ENCODE measurements at places on chromosomes 16 and 17. TPM values are rescaled to one million over a fixed set of nuclear protein-coding genes. Genes with fewer than 3 reads are reported as not detected.

Gene TNFRSF13B
- total RNA-seq: not detected

Gene TBC1D3B
- 0.81 TPM for total RNA-seq

Gene RIPOR1
- total RNA-seq: 31.6 TPM

Gene OTOP2
- total RNA-seq: not detected

Gene NLRC5
- 8.4 TPM for total RNA-seq

Gene GNGT2
- total RNA-seq: not detected

Gene BRIP1
- total RNA-seq: 17.4 TPM

Gene PRKCB
- total RNA-seq: not detected

Gene CES3
- 1.1 TPM for total RNA-seq

Gene SP6
- 4.2 TPM for total RNA-seq

Gene EPN3
- total RNA-seq: 124 TPM

Gene DNAH3
- total RNA-seq: 0.10 TPM

Gene CCL18
- total RNA-seq: not detected

- DNase-seq: peak; percentile 76
These were observed 3.8 kb downstream of the ARHGDIA start for GRCh38 chr17:81867170-81867990.

DNA sequence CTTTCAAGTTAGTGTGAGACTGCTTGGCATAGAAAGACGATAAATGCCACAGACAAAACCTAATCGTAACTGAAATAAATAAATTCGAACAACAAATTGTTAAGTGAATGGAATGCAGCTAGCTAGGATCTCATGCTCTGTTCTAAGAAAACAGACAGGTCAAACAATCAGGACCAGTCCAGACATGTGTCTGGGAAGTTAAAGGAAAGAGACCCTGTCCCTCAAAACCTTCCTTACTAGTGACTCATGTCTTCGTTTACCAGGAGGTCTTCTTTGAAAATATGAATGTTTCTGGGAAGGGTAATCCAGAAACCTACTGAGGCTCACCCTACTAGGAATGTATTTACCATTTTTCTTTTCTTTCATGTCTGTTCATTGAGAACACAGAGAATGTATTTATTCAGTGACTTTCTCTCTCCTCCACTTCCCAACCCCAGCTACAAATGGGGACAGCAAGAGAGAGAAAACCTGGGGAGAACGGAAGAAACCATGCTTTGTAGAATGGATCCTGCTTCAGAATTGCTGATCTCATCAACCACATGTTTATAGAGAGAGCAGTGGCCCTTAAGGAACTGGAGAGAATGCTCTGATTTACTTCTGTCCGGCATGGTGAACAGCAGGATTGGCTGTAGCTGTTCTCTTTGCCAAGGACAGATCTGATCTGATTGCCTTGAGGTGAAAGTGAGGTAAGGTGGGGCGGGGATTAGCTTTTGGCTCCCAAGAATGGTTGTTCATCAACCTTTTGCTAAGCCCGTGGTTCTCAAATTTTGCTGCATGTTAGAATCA, 39.4 kb upstream of the DHX8 start:
- DNase-seq: peak; percentile 83

DNA sequence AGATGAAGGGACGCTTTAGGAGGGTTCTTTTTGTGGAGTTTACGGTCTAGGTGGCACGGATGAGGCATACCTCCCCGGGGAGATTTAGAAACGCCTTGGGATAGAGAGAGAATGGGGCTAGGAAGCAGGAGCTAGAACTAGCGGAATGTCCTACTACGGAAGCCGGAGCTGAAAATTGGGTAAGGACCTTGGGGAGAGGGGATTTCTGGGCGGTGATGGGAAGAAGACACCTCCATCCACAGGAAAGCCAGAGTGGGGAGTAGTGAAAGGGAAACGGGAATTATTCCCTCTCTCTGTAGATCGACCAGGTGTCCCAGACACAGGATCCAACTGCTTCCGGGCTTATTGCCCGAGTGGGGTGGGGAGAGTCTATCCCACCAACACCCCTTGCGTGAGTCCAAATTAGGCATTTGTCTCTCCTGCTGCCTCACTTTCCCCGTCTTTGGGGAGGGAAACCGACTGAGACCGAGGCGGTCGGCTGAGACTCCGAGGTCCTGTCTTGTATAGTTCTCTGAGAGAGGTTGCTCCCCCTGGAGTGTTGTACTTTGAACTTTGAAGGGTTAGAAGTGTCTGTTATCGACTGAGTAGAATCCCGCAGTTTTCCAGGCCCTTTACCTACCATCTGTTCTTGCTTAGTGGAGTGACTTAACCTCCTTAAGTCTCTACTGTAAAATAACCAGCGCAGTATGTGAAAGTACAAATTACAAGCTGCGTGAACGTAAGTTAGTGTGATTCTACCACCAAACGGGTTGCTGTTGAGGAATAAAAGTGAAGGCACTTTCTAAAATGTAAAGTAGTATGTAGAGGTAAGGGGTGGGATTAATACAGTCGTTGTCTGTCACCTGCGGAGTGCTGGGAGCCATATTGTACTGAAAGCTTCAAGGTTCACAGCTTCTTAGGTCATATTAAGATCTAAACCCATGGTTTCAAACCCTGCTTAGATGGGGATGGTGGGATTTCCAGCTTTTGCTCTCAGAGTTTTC, 1.0 kb downstream of the RSPRY1 start:
- peak; percentile 32 for DNase-seq

- no peak for DNase-seq
These were observed 6.3 kb downstream of the KRT24 start for GRCh38 chr17:40697297-40697696.

DNA sequence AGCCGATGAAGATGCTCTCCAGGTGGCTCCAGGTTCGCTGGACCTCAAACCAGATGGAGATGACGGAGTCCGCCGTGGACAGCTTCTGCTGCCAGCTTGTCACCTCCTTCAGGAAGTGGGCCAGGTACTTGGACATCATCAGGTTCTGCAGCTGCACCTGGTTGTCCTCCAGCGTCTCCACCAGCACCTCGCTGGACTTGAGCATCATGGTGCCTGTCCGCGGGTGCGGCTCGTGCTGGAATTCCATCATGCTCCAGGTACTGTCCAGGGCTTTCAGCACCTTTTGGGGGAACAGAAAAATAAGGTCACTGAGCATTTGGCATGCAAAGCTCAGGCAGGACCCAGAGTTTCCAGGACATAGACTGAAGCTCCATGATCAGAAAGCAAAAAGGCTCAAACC, 69.7 kb downstream of the DNAH17 start:
- DNase-seq: no peak

GRCh38 chr16:85329059-85329812, 217.0 kb upstream of the CIBAR2 start:
- no peak for DNase-seq

- no peak for DNase-seq
These were observed 22.4 kb downstream of the CEP95 start for GRCh38 chr17:64529221-64529620.

DNA sequence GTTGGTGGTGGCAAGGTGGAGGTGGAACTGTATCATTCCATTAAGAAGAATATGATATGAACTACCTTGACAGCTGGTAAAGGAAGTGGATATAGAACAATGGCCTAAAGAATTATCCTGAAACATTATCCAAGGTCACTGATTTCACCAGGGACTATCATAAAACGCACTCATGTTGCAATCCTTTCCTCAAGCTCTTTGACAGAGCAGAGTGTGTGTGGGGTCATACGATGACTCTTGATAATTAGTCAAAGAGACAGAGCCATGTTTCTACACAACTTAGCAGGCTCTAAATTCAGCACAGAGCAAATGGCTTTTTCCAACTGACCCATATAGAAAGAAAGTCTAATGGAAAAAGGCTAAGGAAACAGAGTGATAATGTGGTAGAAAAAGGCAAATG, 126.4 kb upstream of the ANKFN1 start:
- no peak for DNase-seq

DNA sequence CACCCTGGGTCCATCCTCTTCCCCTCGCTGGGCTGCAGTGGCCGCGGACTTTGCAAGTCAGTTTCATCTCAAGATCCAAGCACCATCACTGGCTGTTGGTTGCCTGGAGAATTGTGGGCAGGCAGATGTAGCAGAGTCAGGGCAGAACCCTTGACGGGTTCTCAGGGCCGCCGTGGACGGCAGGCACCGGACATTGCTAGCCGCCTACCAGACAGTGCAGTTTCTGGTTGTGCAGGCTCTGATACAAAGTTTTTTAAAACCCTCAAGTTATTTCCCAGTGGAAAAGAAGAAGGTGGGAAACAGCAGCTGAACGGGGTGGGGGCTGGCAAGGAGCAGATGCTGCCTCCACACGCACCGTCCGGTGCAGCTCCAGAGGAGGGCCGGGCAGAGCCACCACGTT, 3.4 kb downstream of the MAPK8IP3 start:
- no peak for DNase-seq

GRCh38 chr16:5642436-5642835, 544.8 kb upstream of the EEF2KMT start:
- no peak for DNase-seq

GRCh38 chr16:46916980-46917379, 32.8 kb downstream of the GPT2 start:
- DNase-seq: no peak

GRCh38 chr17:49887086-49887743, 39.3 kb upstream of the TAC4 start:
- DNase-seq: peak; percentile 74

DNA sequence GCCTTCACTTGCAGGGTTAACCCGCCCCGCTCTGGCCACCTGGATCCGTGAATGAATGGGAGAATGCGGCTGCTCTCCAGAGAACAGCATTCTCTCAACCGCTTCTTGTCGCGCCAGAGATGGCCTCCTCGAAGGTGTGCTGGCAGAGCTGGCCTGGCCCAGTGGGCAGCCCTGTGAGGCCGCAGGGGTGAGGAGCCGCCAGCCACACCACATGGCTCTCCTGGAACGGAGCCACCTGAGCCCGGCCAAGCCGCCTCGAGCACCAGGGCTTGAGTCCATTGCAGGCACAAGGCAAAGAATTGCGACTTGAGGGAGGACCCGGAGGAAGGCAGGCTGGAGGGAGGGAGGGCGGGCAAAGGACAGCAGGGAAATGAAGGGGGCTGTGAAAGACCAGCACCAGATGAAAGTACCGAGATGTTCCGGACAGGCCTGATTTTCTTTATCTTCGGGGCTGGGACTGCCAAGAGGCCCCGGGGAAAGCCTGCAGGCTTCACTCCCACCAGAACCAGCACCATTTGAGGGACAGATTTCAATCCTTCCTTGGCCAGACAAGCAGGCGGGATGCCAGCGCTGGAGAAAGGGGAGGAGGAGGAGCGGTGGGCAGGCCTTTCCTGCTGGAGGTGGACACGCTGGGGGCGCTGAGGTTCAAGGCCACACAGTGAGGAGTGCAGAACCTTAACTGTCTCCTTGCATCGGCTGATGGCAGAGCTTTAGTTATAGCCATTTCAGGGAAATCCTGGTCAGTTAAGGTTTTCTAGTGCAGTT, 69.4 kb downstream of the MRC2 start:
- DNase-seq: no peak

GRCh38 chr16:68285683-68286082, 21.4 kb downstream of the SLC7A6 start:
- no peak for DNase-seq

GRCh38 chr17:42413464-42414040, 9.5 kb downstream of the CAVIN1 start:
- no peak for DNase-seq

DNA sequence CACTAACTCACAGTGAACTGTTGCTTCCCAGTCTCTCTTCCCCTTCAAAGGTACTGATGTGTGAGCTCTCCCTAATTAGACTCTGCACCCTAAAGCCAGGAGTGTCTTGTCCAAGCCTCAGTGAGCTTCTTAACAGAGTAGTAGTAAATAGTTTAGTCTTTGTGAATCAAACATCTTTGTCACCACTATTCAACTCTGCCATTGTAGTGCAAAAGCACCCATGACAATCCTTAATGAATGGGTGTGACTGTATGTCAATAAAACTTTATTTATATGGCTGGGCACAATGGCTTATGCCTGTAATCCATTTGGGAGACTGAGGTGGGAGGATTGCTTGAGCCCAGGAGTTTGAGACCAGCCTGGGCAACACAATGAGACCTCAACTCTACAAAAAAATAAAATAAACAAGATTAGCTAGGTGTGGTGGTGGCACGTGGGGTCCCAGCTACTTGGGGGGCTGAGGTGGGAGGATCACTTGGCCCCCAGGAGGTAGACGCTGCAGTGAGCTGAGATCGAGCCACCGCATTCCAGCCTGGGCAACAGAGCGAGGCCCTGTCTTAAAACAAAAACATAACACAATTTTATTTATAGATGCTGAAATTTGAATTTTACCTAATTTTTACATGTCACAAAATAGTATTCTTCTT, 45.5 kb upstream of the TNRC6A start:
- DNase-seq: no peak

DNA sequence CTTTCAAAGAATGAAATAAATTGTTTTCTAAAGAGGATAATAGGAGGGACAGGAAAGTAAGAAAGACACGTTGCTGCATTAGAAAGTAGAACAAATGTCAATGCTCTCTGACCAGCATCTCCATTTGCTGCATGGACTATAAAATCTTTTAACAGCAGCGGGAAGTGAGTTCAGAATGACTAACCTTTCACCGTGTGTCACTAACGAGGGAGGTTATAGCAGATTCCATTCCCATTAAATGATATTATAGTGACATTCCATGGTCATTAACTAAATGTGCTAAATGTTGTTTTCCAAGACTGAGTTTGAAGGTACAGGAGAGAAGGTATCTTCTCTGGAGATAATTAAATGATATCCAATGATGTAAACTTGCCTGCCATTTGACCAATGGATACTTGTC, 127.1 kb upstream of the HS3ST3A1 start:
- DNase-seq: peak; percentile 21

GRCh38 chr17:4796552-4796920, 572 bp downstream of the PSMB6 start:
- no peak for DNase-seq

DNA sequence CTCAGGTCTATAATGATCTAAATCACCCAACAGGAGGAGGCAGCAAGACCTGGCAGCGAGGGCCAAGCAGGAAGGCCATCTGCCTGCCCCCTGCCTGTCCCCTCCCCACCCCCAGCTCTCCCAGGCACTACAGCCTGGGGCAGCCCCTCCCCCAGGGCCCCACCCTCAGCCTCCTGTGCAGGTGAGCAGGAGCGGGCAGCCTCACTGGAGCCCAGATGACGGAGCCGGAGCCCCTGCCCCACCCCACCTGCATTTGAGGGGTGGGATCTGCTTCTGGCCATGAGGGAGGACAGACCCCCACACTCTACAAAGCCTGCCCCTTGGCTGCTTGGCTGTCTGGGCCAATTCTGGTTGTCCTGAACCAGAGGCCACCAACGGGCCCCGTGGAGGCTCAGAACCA, 12.4 kb upstream of the BAHCC1 start:
- DNase-seq: no peak

DNA sequence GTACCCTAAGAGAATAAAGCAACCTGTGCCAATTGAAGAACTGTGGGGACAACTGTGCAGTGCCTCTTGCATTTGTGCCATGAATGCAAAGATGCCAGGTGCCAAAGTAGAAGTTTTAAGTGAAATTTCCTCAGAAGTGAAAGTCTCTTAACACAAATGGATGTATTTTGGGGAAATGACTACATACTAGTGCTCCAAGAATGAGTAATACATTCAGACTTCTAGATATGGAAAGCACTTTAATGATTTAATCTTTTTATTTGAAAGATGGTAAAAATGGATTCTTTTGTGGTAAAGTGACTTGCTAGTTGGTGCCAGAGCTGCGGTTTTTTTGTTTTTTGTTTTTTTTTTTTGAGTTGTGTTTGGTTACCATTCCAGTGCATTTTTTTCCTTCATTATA, 15.0 kb downstream of the UTP18 start:
- no peak for DNase-seq

GRCh38 chr16:15954814-15955151, 5.4 kb downstream of the ABCC1 start:
- DNase-seq: no peak

- peak; percentile 52 for DNase-seq
These were observed 77.0 kb downstream of the MRC2 start for GRCh38 chr17:62704381-62704971.

All from foreskin keratinocyte (primary cell).